Fibroblast of upper back skin (primary cell): ENCODE measurements at places on chromosomes 3 and 15.

GRCh38 chr3:29453284-29454001 is 172.6 kb downstream of the RBMS3 start:
- no peak for DNase-seq

- DNase-seq, result no peak
Measured at GRCh38 chr3:37118163-37118562, 56.2 kb downstream of the LRRFIP2 start.

GRCh38 chr15:38888701-38889221 is 324.1 kb upstream of the RASGRP1 start:
- no peak for DNase-seq

DNA sequence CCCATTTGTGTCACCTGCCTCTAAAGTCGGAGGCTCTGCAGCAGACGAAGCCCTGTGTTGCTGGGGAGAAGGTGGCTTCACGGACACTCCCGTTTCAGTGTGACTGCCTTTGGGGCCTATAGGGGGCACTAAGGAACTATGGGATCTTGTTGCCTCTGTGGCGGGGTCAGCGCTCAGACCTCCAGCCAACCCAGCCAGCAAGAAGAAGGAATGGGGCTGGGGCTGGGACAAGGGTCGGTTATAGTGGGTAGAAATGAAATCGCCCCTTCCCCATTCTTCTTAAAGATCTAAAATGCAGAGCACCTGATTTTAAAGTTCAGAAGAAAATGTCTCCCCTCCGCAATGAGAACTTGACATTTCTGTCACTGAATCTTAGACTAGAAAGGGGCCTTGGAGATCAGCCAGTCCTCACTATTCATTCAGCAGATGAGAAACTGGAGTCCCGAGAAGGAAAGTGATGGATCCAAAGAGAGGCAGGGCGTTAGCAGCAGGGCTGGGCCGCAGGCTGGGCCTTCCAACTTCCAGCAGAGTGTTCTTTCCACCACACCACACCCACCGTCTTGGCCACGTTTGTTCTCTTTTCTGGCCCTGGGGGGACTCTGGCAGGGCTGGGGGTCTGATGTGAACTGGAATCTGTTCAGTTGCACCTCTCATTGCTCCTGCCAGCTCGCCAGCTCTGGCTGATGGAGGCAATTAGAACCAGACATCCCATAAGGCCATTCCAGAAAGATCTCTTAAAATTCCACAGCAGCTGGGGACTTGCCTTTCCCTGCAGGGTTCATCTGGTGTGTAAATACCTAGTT is 195.4 kb downstream of the OPA1 start:
- DNase-seq, result peak; percentile 65

GRCh38 chr3:84536916-84537315 is 421.9 kb upstream of the CADM2 start:
- DNase-seq, result no peak

DNA sequence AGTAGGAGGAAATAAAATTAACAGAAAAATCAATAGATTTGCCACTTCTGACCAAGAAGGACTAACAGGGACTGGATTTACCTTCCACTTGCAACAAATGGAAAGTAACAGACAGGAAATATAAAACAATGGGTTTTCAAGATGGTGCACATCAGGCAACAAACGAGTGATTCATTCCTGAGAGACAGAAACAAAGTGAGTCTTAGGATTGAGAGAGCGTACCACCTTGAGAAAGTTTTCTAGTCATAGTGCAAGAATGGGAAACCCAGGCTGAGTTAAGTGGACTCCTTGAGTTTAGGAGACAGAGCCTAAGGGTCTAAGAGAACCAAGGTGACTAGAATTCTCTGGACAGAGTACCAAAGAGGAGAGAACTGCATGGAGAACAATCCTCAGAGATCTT is 101.7 kb downstream of the PPP2R3A start:
- no peak for DNase-seq

DNA sequence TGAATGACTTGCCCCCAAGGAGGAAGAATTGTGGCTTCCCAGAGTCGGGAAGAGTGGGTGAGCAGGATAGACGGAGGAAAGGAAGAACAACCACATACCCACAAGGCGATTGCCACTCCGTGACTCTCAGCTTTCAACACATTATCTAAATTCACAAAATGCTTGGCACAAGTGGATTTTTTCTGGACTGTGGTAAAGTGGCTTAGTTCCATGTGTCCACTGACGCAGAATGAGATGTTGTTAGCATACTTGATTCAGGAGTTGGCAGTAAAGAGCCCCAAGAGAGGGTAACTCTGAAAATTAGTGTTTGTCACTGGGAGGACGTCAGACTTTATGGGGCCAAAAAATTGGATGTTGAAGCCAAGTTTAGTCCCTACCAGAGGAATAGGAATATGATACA is 198.8 kb upstream of the CTNNB1 start:
- DNase-seq, result peak; percentile 6

DNA sequence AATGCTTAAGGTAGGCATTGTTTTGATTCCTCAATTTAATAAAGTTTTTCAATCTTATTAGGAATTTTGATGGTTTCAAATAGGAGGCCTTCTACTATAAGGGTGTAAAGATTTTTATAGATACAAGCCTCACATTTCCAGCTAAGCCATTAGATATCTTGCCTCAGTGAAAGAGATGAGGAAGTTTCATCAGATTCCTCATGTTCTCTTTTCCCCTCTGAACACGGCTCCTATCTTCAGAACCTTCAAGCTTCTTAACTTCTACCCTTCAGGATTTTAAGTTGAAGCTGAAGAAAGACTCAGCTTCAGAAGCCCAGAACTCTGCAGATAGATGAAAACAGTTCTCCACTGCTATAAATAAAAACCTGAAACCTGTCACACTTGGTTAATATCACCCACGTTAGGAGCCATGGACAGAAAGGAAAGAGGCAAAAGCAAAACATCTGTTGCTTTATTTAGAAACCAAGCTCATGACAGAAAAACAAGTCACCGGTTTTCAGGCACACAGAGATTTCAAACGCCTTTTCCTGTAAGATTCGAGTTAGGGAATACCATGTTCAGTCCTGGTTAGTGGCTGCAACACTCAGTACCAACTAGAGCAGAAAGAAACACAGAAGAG is 82.2 kb upstream of the GOLGA8B start:
- DNase-seq, result no peak

DNA sequence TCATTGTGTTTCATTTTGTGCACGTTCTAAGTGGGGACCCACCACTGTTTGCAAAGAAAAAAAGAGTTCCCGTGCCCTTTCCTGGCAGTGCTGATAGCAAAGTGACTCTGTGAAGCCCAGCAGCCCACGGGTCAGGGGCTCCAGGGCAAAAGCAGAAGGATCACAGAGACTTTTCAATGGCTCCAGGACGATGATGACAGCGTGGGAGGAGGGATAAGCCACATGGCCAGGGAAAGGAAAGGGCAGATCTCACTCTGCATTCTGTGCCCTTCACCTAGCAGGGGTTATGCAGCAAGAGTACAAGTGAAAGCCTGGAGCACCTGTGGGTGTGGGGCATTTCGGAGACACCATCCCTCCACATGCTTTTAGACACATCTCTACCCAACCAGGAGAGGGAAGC is 35.4 kb downstream of the SEMA5B start:
- no peak for DNase-seq

DNA sequence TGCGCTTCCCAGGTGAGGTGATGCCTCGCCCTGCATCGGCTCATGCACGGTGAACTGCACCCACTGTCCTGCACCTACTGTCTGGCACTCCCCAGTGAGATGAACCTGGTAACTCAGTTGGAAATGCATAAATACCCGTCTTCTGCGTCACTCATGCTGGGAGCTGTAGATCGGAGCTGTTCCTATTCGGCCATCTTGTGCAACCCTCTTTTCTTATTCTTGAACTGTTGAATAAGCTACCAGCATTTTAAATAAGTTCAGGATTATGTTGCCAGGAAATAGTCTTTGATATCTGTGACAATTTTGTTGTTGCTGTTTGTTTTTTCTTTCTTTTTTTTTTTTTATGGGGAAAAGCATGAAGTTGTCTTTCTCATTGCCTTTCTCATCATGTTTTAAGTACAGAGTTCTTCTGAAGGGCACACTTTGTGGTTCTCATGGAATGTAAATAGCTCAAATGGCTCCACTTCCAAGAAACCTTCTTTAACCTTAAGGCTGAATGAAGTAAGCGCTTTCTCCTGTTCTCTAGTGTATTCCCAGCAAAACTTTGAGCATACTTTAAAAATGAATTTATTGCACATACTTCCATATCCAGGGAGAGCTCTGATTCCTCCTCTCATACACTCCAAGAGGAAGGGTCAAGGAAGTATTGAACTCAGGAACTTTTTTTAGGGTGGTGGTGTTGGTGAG is 468.0 kb upstream of the TBL1XR1 start:
- DNase-seq, result peak; percentile 51

DNA sequence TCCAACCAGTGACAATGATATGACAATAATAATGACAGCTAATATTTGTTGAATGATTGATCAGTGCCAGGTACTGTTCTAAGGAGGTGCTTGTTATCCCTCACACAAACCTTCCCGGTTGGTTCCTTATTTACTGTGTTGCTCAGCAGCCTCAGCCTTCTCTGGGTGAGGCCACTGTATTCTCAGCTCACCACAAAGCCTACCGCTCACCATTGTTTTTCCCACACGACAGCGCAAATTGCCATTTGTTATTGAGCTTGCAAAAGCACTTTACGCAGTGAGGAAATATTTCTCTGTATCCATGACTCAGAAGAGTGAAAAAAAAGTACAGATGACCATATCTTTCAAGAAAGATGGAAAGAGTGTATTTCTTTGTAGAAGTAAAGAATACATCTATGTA is 49.5 kb upstream of the PDZRN3 start:
- DNase-seq, result peak; percentile 64

- DNase-seq, result no peak
Measured at GRCh38 chr15:31477851-31478701, 151.4 kb downstream of the KLF13 start.

DNA sequence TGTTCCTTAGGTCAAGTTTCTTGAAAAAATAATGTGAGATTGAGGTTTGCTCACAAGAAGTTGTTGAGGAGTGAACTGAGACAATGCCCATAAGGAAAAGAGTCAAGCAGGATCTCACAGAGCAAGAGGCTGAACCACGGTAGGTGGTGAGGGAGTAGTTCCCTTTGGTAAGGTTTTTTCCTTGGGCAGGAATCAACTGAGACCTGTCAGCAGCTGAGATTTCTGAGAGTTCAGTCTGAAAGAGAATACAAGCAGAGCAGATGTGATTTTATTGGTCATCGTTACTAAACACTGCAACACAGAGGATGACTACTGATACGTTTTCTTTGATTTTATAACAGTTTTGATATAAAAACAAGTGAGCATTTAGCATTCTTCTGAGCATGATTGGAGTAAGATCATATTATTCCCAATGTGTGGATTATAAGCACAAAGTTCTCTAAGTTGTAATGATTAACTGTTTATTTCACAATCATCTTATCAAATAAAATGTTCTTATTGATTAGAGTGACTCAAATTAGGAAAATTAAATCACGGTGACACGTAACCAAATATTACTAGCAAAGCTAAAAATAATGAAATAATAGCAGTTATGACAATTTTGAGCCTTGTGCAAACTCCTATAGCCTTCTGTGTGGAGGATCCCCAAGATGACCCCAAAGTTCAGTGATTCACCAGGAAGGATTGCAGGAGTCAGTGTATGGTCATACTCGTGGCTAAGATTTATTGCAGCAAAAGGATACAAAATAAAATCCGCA is 346.2 kb upstream of the ZNF717 start:
- DNase-seq, result peak; percentile 36

GRCh38 chr3:181855825-181856224 is 144.1 kb downstream of the SOX2 start:
- no peak for DNase-seq

- no peak for DNase-seq
Measured at GRCh38 chr15:70768257-70768883, 5.0 kb upstream of the UACA start.

DNA sequence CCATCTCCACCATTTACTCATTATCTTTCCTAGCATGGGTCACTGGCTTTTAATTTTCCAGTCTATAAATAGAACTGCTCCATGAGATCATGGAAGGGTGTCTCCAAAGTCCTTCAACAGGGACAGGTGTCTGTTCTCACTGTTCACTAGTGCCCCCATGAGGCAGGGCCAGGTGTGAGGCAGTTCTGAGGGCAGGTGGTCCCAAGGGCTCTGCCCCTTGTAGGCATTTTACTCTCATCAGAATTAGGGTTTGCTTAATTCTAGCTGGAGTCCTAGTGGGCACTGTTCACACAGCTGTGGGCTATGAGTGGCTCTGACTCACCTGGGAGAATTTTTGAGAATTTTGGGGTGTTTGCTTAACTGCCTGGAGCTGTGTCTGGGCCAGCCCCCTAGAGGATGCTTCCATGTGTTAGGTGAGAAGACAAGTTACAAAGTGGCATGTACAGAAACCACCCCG is 248.0 kb upstream of the LYSMD4 start:
- DNase-seq, result no peak

DNA sequence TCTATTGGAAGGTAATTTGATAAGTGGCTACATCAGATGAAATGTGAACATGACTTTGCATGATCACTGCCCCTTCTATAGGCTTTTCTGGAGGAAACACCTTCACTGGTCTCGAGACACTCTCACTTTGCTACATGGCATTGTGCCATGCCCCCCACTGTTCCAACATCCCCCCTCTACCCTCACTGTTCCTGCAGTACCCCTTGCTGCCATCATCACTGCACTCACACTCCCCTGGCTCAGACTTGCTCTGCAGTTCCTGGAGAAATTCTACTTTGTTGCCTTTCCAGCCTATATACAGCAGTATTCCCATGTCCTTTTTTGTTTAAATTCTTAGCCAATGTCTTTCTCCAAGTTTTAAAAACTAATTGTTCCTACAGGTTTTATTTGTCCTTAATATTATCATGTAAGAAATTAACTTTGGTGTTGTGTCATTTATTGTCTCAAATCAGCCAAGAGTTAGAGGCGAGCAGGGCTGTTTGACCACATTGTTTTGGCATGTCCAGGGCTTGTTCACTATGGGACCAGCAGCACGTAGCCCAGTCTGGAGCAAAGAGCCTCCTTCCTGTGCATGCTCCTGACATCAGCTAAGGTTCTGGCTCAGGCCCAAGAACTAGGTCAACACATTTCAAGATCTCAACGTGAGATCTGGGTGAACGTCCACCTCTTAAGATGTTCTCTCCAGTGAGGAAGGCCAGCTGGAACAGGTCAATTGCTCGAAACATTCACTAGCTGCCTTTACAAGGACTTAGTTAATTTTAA is 246.4 kb downstream of the SLC9A9 start:
- DNase-seq, result peak; percentile 47

GRCh38 chr3:122184591-122184929 is 1.1 kb downstream of the CASR start:
- DNase-seq, result no peak

GRCh38 chr3:4665197-4665596 is 172.0 kb downstream of the ITPR1 start:
- no peak for DNase-seq

GRCh38 chr3:107258300-107258699 is 118.9 kb upstream of the CCDC54 start:
- DNase-seq, result no peak

GRCh38 chr3:20990896-20991295 is 760.1 kb downstream of the ZNF385D start:
- no peak for DNase-seq

GRCh38 chr3:50258029-50258680 is 10.8 kb upstream of the SEMA3B start:
- no peak for DNase-seq
